Kidney glomerular epithelial cell (primary cell): ENCODE measurements at places on chromosomes 2 and 18.

- DNase-seq, result peak; percentile 12
These were observed 515.5 kb upstream of the CHAC2 start for GRCh38 chr2:53252115-53252514.

- DNase-seq, result no peak
These were observed 173.5 kb upstream of the CTAGE1 start for GRCh38 chr18:22591222-22591621.

GRCh38 chr2:1472350-1472749, 59.1 kb downstream of the TPO start:
- DNase-seq, result no peak

DNA sequence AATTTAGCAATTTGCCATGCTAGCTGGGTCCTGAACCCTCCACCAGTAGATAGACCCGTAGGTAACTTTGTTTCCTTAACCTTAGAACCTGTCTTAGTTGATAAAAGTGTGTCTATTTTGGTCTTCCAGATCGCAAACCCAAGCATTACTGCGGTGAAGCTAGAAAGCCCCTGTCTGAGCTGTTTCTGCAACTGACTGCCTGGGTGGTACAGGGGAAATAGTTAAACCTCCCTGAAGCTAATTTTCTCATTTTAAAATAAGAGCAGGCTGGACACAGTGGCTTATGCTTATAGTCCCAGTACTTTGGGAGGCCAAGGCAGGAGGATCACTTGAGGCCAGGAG, 101.7 kb upstream of the MSH2 start:
- DNase-seq, result no peak

DNA sequence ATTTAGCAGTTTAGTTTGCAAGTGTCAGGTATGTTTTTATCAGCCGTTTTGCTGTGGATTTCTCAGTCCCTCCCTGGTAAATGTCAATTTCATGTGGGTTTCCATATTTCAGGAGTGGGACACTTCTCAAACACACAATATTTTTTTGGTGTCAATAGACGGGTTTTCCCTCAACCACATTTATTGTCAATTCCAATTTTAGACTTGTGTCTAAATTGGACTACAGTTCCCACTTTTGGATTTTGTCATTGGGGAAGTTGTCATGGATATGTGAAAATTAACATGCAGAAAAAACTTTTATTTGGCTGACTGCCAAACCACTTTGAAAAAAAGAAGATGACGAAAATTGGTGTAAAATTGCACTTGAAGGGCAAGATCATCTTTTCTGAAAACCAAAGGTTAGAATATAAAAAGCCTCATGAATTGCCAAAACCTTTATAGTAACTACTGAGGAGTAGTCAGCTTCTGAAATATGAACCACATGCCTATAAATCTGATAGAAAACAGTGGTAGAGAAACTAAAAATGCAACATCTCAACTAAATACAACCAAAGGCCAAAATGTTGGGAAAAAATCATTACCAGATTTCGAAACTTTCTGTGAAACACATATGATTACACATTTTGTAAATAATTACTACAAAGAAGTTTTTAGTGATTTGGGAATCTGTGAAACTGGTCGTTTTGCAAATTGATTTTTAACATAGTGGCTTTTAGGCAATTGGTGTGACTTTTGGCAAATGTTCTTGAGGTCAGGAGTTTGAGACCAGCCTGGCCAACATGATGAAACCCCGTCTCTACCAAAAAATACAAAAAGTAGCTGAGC, 106.4 kb downstream of the BCL2L11 start:
- DNase-seq, result peak; percentile 11

DNA sequence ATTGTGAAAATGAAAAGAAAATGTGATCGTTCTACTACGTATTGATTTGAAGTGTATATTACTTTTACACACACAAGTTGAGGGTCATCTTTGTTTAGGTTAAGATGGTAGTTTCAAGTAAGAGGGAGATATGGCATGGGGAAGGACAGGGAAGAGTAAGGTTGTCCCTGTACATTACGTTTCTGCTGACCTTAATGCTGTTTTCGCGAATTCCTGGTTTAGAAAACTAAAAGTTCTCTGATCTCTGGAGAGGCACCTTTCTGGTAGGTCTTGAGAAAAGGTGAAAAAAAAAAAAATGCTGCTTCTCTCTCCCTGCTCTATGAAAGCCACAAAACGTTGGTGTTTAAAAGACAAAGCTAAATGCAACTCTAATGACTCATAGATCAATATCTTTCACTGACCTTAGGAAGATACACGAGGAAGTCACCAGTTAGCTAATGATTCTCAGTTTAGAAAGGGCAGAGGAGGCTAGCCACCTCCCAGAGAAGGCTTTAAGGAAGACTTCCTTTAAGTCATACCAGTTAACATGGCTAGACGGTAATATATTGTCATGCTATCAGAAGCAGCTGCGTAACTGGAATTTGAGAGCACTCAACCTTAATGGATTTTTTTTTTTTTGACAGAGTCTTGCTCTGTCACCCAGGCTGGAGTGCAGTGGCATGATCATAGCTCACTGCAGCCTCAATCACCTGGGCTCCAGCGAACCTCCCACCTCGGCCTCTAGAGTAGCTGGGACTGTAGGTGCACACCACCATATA, 13.2 kb downstream of the TXNDC2 start:
- DNase-seq, result peak; percentile 63

DNA sequence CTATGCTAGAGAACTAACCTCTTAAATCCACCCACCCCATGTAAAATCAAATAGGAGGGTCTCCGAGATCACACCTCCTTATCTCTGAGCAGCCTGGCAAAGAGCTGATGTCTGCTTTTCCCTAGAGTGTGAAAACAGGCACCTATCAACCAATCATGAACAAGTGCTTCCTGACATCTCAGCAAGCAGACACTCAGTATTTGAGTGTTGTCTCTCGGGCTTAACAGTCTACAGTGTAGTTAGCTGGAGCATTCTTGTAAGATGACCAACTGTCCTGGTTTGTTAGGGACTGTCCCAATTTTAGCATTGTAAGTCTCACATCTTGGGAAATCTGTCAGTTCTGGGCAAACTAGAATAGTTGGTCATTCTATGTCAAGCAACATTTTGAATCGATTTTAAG, 26.4 kb downstream of the MARCHF4 start:
- no peak for DNase-seq

GRCh38 chr18:3688690-3689089, 238.7 kb downstream of the TGIF1 start:
- peak; percentile 97 for DNase-seq

DNA sequence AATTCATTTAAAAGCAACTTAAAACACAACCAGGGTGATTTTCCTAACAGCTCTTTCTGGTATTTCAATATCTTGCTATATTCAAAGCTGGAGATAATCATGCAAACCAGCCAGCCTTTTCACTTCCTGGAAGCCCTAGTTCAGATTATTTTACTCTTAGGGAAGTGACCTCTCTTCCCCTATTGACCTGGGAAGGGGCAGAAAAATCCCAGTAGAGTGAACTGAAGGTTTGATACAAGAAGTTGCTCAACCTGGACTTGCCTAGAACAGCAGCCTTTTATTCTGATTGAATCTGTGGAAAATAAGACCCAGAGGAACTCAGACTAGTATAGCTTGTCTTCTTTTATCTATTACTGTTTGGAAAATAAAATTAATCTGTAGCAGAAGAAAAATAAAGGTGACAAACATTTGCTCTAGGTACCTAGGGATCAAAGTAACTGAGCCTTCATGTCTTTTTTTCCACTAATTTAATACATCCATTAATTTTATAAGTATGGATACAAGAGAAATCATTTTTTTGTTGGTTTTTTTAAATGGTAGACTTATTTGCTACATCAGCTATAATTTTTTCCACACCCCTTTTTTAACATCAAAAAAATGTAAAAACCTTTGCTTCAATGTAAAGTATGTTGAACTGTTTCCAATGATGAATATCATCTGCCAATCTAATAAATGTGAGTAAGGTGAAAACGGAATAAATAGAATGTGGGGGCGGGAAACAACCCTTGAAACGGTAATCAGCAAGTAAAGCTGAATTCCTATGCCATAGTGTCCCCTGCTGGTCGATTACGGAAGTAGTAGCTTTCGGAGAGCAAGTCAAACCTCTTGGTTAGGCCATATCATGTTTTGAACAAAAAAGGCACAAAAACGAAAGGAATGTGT, 629.9 kb downstream of the NRXN1 start:
- peak; percentile 41 for DNase-seq

- DNase-seq, result no peak
These were observed 147.7 kb downstream of the CTNNA2 start for GRCh38 chr2:79660557-79660956.

GRCh38 chr2:9708683-9709538, 78.1 kb upstream of the YWHAQ start:
- no peak for DNase-seq

GRCh38 chr2:176096986-176097819, 2.4 kb upstream of the HOXD12 start:
- DNase-seq, result peak; percentile 33

DNA sequence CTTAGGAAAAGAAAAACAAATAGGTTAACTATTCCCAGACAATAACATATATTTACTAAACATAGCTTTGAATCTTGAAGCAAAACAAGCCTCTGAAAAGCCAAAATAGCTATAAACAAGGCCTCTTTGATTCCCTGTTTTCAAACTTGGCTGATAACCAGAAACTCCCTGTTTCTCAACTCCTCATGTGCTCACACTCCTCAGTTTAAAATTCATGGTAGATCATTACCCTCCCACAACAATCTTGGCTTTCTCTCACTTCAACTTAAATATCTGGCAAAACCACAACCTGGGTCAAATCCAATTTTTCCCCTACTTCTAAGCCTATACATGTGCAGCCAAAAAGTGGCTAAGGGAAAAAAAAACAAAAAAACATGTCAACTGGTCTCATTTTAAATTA, 15.6 kb downstream of the SUCLG1 start:
- DNase-seq, result no peak

DNA sequence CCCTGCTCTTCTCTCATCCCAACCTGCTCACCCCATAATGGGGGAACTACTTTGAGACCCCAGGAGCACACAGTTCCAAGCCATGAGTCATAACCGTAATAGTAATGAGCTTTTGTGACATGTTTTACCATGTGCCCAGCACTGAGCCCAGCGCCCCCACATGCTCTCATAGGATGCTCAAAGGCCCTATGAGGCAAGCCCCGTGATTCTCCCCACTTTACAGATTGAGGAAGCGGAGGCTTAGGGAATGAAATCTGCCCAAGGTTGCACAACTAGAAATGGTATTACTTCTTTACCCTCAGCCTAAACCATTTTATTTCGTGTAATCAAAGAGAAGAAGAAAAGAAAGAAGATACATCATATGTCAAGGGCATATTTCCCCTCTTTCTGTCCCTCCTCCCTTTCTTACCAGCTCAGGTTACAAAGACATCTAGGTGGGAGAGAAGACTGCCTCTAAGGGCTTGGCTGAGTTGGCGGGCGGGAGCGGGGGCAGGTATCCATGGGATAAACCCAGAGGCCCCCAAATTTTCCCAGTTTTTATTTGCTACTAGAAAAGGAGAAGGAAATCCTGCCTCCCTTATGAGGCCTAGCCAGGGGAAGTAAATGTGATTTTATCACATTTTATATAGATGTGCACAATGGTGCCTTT, 24.2 kb downstream of the BCL11A start:
- no peak for DNase-seq

- DNase-seq, result no peak
These were observed 3.8 kb downstream of the TTC39C start for GRCh38 chr18:24018299-24018886.

DNA sequence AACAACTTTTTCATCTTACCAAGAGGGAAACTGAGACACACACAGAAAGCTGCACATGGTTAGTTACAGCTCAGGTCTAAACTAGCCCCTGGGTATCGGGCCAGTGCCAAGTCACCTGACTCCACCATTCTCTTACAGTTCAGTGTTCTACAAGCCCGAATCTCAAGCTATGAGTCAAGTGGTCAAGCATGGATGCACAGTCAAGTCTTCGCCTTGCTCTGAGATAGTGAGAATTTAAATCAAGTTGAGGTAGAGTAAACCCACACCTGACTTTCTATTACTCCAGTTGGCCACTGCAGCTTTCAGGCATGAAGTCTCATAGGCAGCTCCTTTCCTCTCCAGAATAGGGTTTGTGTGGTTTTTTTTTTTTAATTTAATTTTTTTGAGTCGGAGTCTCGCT, 34.5 kb upstream of the ARL5A start:
- DNase-seq, result peak; percentile 64

- DNase-seq, result no peak
These were observed 168.7 kb downstream of the TMEM247 start for GRCh38 chr2:46647766-46648742.

DNA sequence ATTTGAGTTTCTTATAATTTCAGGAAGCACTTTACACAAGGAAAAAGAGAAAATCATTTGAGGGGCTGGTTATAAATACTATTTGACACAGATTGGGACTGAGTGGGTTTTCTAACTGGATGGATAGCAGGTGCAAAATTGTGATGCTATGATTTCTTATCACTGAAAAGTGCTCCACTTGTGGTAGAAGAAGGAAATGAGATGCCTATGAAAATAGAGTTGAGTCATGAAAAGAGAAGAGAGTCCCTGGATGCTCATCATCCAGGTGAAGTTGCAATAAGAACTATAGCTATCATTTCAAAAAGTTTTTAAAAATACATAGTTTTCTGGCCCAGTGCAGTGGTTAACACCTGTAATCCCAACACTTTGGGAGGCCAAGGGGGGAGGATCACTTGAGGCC, 39.4 kb upstream of the NFE2L2 start:
- DNase-seq, result no peak

GRCh38 chr2:28601616-28602015, 105.8 kb downstream of the PLB1 start:
- DNase-seq, result no peak

GRCh38 chr2:166163775-166164174, 36.0 kb upstream of the SCN1A start:
- DNase-seq, result no peak

DNA sequence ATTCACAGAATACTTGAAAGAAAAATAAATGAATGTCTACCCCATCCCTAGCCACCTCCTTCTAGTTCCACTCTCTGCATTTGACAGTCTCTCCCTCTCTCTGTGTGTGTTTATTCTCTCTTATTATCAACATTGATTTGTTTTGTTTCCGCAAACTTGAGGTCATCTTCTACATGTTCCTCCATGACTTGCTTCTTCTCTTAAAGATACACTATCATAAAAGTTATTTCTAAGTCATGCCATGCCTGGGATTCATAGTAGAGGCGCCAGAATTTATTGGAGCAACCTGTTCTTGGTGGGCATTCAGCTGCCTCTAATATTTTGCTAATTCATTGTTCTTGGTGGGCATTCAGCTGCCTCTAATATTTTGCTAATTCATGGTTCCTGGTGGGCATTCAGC, 58.9 kb upstream of the SMAD7 start:
- DNase-seq, result no peak

DNA sequence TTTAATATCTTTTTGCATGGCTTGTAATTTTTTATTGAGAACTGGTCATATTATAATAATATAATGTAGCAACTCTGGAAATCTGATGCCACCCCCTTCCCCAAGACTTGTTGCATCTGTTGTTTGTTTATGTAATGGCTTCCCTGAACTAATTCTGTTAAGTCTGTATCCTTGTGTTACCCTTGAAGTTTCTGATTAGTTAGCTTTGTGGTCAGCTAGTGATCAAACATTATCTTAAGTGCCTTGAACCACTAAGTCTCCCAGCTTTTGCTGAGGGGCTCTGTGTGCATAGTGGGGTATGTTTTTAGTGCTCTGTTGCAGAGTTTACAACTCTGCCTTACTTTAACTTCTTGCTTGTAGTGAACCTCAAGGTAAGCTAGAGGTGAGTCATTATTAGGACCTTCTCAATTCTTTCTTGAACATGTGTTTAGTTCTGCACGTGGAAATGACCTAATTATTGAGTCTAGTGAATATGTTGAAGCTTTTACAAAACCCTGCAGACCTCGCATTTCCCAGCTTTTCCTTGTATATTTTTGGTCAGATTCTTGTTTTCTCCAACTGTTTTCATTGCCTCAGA, 24.8 kb downstream of the SMCHD1 start:
- no peak for DNase-seq

GRCh38 chr2:138421315-138421970, 80.1 kb upstream of the SPOPL start:
- DNase-seq, result peak; percentile 32
